Glutamatergic neuron (in vitro differentiated cells): ENCODE measurements at places on chromosomes 3 and 15.
A peak's percentile ranks its signal among the peaks of the same experiment; 100 is the strongest.

DNA sequence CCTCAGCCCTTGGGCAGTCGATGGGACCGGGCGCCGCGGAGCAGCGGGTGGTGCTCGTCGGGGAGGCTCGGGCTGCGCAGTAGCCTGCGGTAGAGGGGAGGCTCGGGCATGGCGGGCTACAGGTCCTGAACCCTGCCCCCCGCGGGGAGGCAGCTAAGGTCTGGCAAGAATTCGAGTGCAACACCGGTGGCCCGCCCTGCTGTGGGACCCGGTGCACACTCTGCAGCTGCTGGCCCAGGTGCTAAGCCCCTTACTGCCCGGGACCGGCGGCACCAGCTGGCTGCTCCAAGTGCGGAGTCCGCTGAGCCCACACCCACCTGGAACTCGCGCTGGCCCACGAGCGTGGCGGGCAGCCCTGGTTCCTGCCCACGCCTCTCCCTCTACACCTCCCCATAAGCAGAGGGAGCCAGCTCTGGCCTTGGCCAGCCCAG lies 377.7 kb upstream of the RBMS3 start:
- DNase-seq: no peak

- DNase-seq: no peak
These were observed 80.1 kb upstream of the DGKG start for GRCh38 chr3:186442162-186442561.

DNA sequence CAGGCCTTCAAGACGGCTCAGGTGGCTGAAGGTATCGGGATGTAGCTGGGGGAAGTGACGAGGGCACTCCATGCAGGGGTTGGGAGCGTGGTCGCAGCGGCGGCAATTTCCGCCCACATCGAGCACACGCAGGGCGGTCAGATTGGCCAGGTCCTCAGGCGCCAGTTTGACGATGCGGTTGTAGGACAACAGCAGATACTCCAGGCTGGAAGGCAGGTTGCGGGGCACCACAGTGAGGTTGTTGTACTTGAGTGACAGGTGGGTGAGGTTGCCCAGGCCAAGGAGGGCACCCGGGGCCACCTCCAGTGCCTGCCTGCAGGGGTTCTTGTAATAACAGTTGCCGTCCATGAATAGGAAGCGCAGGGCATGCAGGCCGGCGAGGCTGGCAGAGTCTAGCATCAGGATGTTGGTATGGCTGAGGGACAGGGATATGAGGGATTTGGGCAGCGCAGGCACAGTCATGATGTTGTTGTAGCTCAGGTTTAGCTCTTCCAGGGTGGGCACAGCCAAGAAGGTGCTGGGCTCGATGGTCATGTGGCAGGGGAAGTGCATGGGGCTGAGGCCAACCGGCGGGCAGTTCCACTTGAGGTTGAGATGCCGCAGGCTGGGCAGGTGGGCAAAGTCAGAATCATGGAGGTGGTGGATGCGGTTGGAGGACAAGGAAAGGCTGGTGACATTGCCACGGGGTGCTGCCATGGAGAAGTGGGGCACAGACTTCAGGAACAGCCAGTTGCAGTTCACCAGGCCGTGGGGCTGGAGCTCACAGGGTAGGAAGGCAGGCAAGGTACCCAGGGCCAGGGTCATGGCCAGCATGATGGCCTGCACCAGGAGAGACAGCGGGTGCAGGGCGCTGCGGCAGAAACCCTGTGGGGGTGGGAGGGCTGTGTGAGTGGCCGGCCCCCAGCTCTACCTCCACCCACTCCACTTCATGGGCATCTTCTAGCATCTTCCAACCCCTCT lies 1.7 kb downstream of the TLR9 start:
- no peak for DNase-seq

- DNase-seq: no peak
These were observed 64.5 kb downstream of the ADAMTS17 start for GRCh38 chr15:100277087-100277855.

DNA sequence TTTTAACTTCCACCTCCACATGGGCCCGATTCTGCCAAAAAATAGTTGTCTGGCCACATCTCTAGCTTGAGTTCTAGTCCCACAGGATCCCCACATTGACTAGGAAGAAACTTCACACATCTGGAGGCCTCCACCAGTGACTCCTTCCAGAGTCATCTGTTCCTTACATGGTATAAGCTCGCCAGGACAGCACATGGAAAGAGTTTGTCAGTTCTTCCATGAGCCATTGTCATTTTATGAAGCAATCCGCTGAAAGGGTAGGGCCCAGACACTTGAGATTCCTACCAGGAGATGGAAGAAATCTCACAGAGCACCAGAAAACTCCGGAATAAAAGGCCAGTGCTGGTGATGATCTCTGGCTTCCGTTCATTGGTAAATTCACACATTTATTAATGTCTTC lies 350.5 kb upstream of the ICE2 start:
- DNase-seq: no peak

- DNase-seq: no peak
These were observed 24.5 kb downstream of the IQGAP1 start for GRCh38 chr15:90412356-90413194.

DNA sequence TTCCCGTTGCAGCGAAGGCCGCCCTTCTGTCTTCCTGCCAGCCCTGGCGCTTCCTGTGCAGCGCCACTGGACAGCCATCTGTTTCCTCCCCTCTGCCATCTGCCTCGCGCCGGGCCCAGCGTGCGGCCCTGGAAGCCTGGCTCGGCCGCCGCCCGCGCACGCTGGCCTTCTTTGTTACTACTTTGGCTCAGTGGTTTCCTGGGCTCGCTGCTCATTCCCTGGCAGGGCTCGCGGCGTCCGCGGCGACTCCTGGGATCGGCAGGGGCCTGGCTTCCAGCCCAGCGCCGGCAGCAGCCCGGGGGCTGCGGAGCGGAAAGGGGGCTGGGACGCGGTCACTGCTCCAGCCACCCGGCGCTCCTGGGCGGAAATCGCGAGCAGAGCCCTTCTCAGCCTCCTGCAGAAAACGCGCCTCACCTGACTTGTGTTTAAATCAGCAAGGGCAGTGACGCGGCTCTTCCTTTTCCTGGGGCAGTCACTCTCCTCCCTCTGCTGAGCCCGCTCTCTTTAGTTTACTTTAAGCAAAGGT lies 10.0 kb downstream of the CMTM7 start:
- DNase-seq: peak; percentile 91

DNA sequence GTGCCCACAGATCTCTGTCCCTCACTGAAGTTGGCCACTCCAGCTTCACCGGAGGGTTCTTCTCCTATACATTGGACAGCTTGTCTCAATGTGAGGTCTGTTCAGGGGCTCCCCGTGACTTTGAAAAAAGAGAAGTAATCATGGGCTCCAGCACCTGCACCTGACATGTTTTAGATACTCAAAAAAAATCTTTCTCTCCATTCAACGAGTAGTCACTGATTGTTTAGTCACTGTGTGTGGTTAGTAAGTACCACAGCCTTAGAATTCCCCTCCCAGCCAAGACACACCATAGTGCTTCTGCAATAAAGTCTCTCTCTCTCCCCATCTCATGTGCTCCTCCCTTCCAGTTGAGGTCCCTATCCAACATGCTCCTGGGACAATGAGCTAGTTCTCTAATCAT lies 18.6 kb downstream of the CCR9 start:
- no peak for DNase-seq

DNA sequence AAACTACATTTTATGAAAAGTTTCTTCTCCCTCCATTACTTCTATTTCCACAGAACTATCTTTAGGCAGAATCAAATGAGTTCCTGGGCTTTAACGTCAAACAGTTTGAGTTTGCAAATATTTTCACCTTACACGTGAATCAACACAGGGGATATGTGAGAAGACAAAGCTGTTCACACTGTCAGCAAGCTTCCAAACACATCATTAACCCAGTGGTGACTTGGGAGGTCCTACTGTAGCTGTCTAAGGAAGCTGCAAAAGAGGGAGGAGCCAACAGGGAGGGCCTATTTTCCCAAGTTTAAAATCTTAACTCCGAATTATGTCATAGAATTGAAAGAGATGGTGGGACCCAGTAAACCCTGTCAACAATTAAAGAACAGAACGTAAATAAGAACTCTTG lies 337.8 kb upstream of the DNAJC19 start:
- no peak for DNase-seq

DNA sequence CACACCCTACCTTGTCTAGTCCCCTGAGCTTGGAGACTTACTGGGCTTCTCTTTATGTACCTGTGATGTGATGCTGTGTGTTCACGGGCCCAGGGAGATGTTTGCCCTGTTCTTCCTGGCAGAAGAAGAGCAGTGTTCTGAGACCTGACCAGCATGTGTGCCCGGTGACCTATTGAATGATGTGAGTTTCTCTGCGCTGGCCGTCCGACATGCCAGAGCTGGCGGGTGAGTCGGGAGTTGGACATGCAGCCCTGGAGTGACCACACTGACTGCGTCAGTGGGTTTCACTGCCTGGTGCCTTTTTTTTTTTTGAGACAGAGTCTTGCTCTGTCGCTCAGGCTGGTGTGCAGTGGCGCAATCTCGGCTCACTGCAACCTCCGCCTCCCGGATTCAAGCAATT lies 42.3 kb downstream of the CGNL1 start:
- no peak for DNase-seq

DNA sequence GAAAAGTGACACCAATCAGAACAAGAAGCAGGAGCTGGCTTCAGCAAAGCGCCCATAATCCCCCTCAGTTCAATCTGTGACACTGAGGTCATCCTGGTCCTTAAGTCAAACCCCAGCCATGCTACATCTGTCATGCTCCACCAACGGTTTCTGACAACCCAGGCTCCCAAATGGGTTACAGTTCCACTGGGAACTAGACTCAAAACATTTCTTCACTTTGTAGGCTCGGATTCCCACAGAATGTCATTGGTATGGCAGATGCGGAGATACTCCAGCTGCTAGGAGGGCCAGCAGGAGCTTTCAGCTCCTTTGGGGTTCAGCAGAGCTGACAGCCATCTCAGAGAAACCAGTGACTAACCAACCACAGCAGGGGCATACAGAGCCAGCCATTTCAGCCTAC lies 48.9 kb downstream of the SUMF1 start:
- no peak for DNase-seq

- DNase-seq: no peak
These were observed 107.2 kb upstream of the SLC25A36 start for GRCh38 chr3:140834266-140835037.

DNA sequence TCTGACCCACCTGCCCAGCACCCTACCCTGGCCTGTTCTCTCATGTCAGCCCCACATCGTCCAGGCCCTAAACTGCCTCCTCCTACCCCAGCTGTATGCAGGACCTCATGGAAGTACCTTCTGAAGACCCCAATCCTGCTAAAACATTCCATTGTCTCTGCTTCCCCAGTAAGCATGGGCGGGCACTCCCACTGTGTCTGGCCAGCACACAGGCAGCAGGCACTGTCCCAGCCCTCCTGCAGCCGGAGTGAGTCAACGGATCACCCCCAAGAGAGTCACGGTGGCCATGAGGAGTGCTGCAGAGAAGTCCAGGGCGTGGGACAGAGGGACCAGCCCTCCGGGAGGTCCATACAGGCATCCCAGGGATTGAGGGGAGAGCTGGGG lies 36.4 kb upstream of the SLCO2A1 start:
- no peak for DNase-seq

DNA sequence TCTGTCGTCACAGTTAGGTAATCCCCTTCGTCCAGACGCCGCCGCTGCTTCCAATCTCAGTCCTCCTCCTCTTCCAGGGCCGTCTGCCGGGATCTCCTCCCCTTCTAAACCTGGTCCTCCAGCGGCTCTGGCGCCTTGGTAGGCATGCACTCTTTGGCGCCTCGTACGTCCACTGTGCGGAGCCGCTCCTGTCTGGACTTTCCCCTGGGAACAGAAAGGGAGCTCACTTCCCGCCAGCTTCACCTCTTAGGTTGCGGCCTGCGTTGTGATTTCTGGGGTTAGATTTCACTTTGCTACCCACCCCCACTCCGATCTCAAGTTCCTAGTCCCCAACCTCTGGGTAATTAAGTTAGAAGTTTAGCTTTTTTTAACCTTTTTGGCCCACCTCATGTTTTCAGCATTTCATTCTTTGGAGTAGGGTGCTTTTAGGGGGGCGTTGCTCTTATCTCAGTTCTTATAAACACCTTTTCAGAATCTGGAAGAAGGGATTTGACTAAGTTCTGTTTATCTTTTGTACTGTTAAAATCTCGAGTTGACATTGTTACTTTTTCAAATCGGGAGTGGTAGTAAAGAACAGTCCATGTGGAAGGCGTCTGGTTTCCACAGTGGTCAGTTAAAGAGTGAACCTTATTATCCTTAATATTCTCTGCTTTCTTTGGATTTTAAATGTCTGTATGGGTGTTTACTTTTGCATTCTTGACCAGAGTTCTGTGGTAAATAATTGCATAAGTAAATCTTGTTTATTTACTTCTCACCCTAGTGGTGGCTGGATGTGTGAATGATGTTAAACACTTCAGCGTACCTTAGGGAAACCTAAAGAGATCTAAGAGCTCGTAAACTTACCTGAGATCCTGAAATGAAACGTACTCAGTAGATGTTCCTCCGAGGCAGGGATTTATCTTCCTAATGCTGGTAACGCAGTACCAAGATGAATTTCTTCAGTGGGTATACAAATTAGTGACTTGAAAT lies 611 bp downstream of the CTDSPL2 start:
- DNase-seq: peak; percentile 71

GRCh38 chr3:184345317-184346144 lies 8.1 kb downstream of the FAM131A start:
- no peak for DNase-seq

- no peak for DNase-seq
These were observed 220.3 kb upstream of the AGTR1 start for GRCh38 chr3:148477375-148477774.

GRCh38 chr15:38745126-38745525 lies 180.5 kb upstream of the RASGRP1 start:
- no peak for DNase-seq

DNA sequence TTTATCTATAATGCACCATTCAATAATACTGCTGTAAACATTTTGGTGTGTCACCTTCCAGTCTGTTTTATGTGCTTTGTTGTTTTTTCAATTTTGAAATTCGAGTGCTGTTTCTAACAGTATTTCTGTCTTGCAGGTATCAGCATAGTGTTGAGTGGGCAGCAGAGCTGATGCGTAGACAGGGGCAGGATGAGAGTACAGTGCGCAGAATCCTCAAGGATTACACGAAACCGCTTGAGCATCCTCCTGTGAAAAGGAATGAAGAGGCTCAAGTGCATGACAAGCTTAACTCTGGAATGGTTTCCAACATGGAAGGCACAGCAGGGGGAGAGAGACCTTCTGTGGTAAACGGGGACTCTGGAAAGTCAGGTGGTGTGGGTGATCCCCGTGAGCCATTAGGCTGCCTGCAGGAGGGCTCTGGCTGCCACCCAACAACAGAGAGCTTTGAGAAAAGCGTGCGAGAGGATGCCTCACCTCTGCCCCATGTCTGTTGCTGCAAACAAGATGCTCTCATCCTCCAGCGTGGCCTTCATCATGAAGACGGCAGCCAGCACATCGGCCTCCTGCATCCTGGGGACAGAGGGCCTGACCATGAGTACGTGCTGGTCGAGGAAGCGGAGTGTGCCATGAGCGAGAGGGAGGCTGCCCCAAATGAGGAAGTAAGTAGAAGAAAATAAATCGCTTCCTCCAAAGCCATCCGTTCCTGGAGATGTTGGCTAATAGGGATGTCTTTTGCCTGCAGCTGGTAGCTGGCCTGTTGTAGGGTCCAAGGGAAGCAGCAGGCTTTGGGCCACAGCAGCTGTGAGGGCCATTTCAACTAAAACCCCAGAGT lies 19.1 kb downstream of the TSEN2 start:
- DNase-seq: no peak
